Karpas-422 (cell line): ENCODE measurements at places on chromosomes 12 and 14. TPM values are rescaled to one million over a fixed set of nuclear protein-coding genes. Genes with fewer than 3 reads are reported as not detected.

Gene COX8C
- total RNA-seq = not detected in 2 replicates

Gene NCOR2
- total RNA-seq = 36.8 and 75.4 TPM in 2 replicates

Gene LTBP2
- 0.04 TPM in 1 of 2 replicates, not detected in the other for total RNA-seq

Gene KRT72
- total RNA-seq = not detected in 2 replicates

Gene PCED1B
- total RNA-seq = 22.8 and 39.8 TPM in 2 replicates

DNA sequence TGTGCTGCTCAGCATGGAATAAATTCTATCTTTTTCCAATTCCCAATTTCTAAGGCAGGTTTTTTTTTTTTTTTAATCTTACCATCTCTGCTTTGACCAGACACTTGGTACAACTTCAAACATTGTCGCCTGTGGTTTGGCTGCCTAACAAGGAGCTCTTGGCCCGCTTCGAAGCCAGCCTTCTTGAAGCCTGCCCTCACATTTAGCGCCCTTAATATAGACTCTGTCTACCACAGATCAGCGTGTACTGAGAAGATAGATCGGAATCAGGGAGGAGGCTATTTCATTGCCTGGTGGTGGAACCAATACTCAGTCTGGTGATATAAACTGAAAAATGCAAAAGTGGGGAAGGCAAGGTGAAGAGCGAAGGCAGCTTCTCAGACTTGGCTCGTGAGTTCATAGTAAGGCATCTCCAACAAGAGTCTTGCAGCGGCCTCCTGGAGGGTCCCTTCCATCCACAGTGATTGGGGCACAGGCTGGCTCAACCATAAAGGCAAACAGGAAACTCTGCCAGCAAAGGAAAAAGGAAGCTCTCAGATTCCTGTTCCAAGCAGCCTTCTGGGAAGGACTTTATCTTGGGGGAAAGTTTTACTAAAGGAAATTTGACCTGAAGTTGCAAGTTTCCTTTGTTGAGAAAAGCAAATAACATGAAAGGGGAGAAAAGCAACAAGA is 103.2 kb upstream of the BCL2L14 start:
- H3K4me3 ChIP-seq = no peak overlapping the region
- no peaks in the 10 kb centered on the region for H3K27me3 ChIP-seq
- H3K4me1 ChIP-seq = no peaks in the 10 kb centered on the region

- no peaks in the 10 kb centered on the region for H3K27me3 ChIP-seq
- no peaks in the 10 kb centered on the region; the same call in 1 of the 2 replicates for H3K36me3 ChIP-seq
- DNase-seq = no peak
- no peak overlapping the region for H3K4me3 ChIP-seq
Observed at GRCh38 chr14:27164139-27164538, 566.3 kb upstream of the NOVA1 start.

- no peak for DNase-seq
- no peak overlapping the region for H3K27ac ChIP-seq
- H3K27me3 ChIP-seq = no peaks in the 10 kb centered on the region
- H3K36me3 ChIP-seq = no peaks in the 10 kb centered on the region; the same call in 1 of the 2 replicates
- no peaks in the 10 kb centered on the region for H3K4me1 ChIP-seq
- no peak overlapping the region for H3K4me3 ChIP-seq
Observed at GRCh38 chr14:97806891-97807290, 1009.7 kb downstream of the VRK1 start.

- no peaks in the 10 kb centered on the region for H3K4me1 ChIP-seq
- no peaks in the 10 kb centered on the region for H3K27me3 ChIP-seq
- H3K27ac ChIP-seq = no peak overlapping the region
- DNase-seq = no peak
Observed at GRCh38 chr12:2963154-2963759, 4.1 kb downstream of the TEAD4 start.

DNA sequence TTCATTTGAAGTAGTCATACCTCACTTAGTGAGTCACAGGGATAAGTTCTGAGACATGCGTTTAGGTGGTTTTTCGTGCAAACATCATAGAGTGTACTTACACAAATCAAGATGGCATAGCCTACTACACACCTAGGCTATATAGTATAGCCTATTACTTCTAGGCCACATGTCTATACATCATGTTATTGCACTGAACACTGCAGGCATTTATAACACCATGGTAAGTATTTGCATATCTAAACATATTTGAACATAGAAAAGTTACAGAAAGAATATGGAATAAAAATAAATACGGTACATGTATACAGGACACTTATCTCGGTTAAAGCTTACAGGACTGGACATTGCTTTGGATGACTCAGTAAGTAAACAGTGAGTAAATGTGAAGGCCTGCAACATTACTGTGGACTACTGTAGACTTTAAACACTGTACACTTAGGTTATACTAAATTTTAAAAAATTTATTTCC is 670.6 kb downstream of the SLC16A7 start:
- no peak overlapping the region for H3K27ac ChIP-seq
- H3K4me1 ChIP-seq = no peaks in the 10 kb centered on the region
- no peak for DNase-seq

DNA sequence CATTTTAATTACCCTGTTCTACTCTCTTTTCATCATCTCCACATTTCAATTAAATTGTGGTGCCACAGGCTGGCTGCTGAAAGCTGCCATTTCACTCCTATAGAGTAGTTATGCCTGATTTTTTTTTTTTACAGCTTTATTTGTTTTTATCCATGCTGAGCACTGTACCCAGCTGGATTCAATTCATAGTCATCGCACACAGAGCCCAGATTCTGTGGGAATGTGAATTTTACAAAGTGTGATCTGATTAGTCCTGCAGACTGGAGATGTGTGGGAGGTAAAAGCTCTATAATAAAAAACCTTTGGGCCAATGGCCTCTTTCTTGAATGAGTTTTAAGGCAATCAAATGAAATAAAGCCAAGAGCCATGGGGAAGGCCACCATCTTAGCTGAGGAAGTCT is 190.2 kb downstream of the ANO4 start:
- H3K27ac ChIP-seq = no peak overlapping the region
- peaks cover 11% of the 10 kb centered on the region for H3K4me1 ChIP-seq
- H3K36me3 ChIP-seq = no peaks in the 10 kb centered on the region

DNA sequence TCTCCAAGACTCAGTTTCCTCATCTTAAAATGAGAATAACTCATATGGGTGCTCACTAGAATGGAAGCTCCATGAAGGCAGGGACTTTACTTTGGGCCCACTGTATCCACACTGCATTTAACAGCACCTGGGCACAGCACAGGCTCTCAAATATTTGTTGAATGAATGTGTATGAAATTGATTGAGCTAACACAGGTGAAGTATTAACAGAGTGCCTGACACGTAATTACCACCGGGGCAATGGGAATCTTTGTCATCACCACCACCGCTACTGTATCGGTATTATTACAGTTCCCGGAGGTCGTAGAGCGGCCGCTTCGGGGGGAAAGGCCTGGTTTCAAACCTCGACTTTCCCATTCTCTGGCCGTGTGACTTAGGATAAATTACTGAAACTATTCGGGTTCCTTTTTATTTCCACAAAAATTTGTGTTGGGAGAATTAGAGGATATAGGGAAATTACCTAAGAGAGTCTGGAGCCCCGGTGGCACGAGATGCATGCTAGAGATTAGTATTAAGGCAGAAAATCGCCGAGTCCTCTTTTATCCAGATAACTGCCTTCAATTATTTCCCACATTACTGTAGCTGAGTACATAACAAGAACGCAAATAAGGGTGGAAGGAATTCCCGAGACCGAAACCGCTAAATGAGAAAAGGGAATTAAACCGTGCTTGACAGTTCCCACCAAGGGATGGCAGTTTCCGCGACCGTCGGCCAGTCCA is 1.0 kb upstream of the RIC8B start:
- no peak for DNase-seq
- no peak overlapping the region for H3K27ac ChIP-seq
- H3K4me1 ChIP-seq = no peaks in the 10 kb centered on the region
- no peaks in the 10 kb centered on the region for H3K27me3 ChIP-seq
- no peak overlapping the region for H3K4me3 ChIP-seq
- no peaks in the 10 kb centered on the region for H3K36me3 ChIP-seq

GRCh38 chr14:105005329-105005928 is 15.5 kb downstream of the CDCA4 start:
- H3K36me3 ChIP-seq = peaks cover 45% of the 10 kb centered on the region
- no peak overlapping the region for H3K27ac ChIP-seq
- H3K4me1 ChIP-seq = peaks cover 8% of the 10 kb centered on the region
- no peak for DNase-seq

DNA sequence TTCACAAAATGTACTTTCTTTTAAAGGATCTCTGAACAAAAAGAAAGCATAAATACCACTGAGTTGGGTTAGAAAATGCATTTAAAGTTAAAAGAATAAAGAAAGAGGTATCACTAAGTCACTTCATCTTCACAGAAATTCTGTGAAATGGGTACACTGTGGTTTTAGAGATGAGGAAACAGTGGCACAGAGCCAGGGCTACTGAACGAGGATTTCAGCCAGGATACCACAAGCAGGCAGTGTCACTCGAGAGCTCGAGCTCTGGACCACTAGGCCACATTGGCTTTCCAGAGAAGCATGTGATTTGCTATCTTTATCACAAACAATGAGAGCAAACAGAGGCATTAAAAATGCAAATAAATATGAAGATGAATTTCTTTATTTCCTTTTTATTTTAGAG is 51.0 kb downstream of the WDHD1 start:
- H3K27ac ChIP-seq = no peak overlapping the region
- no peaks in the 10 kb centered on the region for H3K27me3 ChIP-seq
- no peak overlapping the region for H3K4me3 ChIP-seq
- no peak for DNase-seq

GRCh38 chr14:91373591-91374254 is 43.9 kb downstream of the CCDC88C start:
- peak; percentile 77 for DNase-seq
- peak overlapping the region; percentile 24 for H3K27ac ChIP-seq
- peak overlapping the region; percentile 11; the same call in 1 of the 2 replicates for H3K4me3 ChIP-seq
- peaks cover 64% of the 10 kb centered on the region for H3K4me1 ChIP-seq
- H3K36me3 ChIP-seq = peaks cover 1% of the 10 kb centered on the region

GRCh38 chr12:64672925-64673409 is 62.7 kb downstream of the RASSF3 start:
- peaks cover 84% of the 10 kb centered on the region for H3K4me1 ChIP-seq
- no peak for DNase-seq
- H3K36me3 ChIP-seq = no peaks in the 10 kb centered on the region
- 0 out of 2 replicates have a peak overlapping the region, but pooled peaks have one; percentile 7 for H3K4me3 ChIP-seq

- H3K4me3 ChIP-seq = peak overlapping the region; percentile 92
- H3K4me1 ChIP-seq = peaks cover 54% of the 10 kb centered on the region
- H3K36me3 ChIP-seq = peaks cover 12% of the 10 kb centered on the region
- DNase-seq = peak; percentile 73
Observed at GRCh38 chr14:95535226-95536021, 574 bp downstream of the GLRX5 start.

- H3K27ac ChIP-seq = no peak overlapping the region
- no peak for DNase-seq
- no peak overlapping the region for H3K4me3 ChIP-seq
- H3K27me3 ChIP-seq = no peaks in the 10 kb centered on the region
- no peaks in the 10 kb centered on the region for H3K36me3 ChIP-seq
- no peaks in the 10 kb centered on the region for H3K4me1 ChIP-seq
Observed at GRCh38 chr12:11812586-11813437, 163.3 kb downstream of the ETV6 start.

GRCh38 chr12:96054244-96054610 is 18.8 kb upstream of the LTA4H start:
- H3K27ac ChIP-seq = no peak overlapping the region
- no peak overlapping the region for H3K4me3 ChIP-seq
- H3K36me3 ChIP-seq = no peaks in the 10 kb centered on the region
- no peaks in the 10 kb centered on the region for H3K4me1 ChIP-seq

GRCh38 chr12:53365245-53365904 is 14.6 kb upstream of the SP1 start:
- no peaks in the 10 kb centered on the region for H3K36me3 ChIP-seq
- no peak overlapping the region for H3K4me3 ChIP-seq
- H3K27ac ChIP-seq = no peak overlapping the region
- H3K4me1 ChIP-seq = peaks cover 3% of the 10 kb centered on the region
- no peaks in the 10 kb centered on the region for H3K27me3 ChIP-seq

GRCh38 chr12:26239122-26239851 is 43.9 kb downstream of the SSPN start:
- no peak overlapping the region for H3K27ac ChIP-seq
- no peak for DNase-seq
- no peaks in the 10 kb centered on the region for H3K36me3 ChIP-seq

- no peak overlapping the region for H3K4me3 ChIP-seq
- no peaks in the 10 kb centered on the region for H3K4me1 ChIP-seq
- no peak overlapping the region for H3K27ac ChIP-seq
- H3K36me3 ChIP-seq = no peaks in the 10 kb centered on the region
- no peak for DNase-seq
Observed at GRCh38 chr12:98799146-98799810, 154.2 kb downstream of the APAF1 start.

GRCh38 chr14:78989221-78989620 is 819.0 kb downstream of the NRXN3 start:
- no peaks in the 10 kb centered on the region for H3K36me3 ChIP-seq
- no peak overlapping the region for H3K4me3 ChIP-seq
- no peaks in the 10 kb centered on the region for H3K27me3 ChIP-seq
- H3K27ac ChIP-seq = no peak overlapping the region
